NCI-H1436 treated with DMSO at 0.1 percent for 48 hours (cell line): ENCODE measurements at places on chromosomes 4 and X.

- DNase-seq: no peak
Observed at GRCh38 chrX:66731398-66731797, 92.5 kb upstream of the EDA2R start.

- DNase-seq: peak; percentile 55
Observed at GRCh38 chr4:8035371-8035780, 95.7 kb upstream of the AFAP1 start.

GRCh38 chr4:16140879-16141249 lies 57.0 kb upstream of the PROM1 start:
- no peak for DNase-seq

DNA sequence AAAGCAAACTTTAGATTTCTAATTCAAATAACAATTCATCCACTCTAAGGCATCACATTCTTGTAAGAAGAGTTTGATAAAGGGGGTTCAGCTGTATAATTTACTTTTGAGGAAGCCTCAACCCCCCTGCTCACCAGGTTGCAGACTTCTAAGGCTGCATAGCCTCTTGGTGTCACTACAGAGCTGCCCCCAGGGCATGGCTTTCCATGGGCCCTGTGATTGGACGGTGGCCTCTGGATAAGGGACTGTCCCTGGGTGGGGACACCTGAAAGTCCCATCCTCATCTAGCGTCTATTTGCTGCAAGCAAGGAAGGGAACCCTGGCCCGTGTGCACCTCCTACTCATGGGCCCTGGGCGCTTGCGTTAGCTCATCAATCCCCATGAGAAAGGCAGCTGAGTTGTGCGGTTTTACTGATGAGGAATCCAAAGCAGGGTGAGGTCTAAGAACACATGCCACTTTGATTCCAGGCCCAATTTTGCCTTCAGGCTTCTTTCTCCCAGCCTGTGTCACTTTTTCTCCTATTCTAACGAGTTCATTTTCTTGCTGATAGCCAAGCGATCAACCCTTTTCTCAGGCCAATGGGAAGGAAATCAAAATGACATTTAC lies 51.8 kb downstream of the SCML1 start:
- no peak for DNase-seq

DNA sequence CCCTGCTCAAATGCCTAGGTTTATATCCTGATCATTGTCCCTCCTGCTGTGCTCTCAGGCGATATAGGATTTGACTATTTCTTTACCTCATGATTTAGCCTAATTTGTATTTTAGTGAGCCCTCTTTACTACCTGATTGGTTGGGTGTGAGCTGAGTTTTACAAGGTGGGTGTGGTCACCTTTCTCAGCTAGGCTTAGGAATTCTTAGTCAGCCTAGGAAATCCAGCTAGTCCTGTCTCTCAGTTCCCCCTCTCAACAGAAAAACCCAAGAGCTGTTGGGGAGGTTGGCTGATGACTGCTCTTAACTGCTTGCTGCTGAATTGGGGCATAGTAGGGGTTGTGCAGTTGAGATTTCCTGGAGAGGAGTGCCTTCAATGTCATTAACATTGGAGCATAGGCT lies 100.5 kb upstream of the AADAT start:
- DNase-seq: no peak

GRCh38 chr4:61182915-61183314 lies 17.2 kb upstream of the ADGRL3 start:
- no peak for DNase-seq

- DNase-seq: no peak
Observed at GRCh38 chr4:109994415-109994827, 81.7 kb downstream of the EGF start.

GRCh38 chrX:107273795-107274194 lies 67.4 kb downstream of the DNAAF6 start:
- no peak for DNase-seq

- DNase-seq: no peak
Observed at GRCh38 chr4:67885762-67886161, 2.0 kb upstream of the TMPRSS11D start.
